ENCODE measurements at places on chromosomes 5 and 9.

- peak; percentile 8 for DNase-seq
These were observed 1.5 kb upstream of the RFX3 start for GRCh38 chr9:3526997-3527940.

DNA sequence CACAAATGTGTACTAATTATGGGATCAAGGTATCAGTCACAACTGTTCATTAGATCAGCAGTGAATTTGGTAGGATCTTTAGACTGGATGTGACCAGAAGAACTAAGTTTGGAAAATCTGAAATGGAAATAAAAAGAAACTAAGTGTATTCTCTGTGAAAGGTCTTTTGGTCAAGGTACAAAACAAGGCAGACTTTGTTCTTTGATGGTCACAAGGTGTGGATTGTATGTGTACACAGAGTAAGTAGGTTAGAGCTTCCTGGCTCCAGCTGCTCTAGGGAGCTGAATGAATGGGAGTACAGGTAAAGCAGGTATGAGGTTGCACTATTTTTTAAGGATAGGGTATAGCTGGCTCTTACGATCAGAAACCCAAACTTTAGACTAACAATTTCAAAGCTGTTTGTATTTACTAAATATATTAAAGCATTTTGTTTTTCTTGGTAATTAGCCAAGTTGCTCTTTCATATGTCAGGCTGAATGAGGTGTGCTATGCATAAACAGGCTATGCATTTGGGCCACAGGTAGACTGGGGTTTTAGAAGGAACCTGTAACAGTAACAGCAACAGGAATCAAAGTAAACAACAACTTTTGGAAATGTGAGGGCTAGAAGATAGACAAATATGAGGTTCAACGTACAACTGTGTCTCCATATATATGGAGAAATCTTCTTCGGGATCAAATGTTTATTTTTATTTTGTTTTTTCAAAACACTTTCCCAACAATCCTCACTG, 32.5 kb downstream of the FAM169A start:
- no peak for DNase-seq

DNA sequence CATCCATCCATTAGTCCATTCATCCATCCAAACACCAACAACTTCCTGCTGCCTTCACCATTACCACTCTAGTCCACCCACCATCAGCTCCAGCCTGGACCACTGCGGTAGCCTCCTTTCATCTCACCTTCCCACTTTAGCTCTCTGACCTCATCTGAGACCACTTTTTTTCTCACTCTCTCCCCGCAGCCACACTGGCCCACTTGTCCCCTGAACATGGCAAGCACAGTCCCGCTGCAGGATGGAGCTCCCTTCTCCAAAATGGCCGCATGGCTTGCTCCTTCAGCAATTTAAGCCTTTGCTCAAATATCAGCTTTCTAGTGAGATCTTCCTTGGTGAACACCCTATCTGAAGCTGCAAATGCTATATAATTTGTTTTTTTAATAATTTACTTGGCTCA, 11.1 kb downstream of the CSF1R start:
- DNase-seq = no peak

DNA sequence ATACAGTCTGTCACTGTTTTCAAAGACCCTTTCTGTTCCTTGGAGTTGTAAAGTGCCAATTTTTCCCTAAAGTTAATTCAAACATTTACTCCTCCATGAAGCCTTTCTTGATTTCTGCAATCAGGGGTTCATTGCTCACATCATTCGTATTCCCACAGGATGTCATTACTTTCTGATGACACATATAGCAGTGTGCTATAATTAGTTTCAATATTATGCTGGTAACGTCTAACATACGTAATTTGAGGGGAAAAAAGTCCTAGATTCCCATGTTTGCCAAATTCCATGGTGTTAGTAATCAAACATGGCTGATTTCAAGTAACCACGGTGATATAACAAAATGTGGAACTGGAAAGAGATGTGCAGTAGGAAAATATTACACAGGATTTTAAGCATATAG, 468.2 kb upstream of the MEF2C start:
- no peak for DNase-seq

- no peak for DNase-seq
These were observed 36.0 kb downstream of the ANP32B start for GRCh38 chr9:98019098-98019497.

GRCh38 chr9:31470051-31470450, 914.4 kb upstream of the ACO1 start:
- DNase-seq = no peak

GRCh38 chr9:38294220-38294960, 98.1 kb upstream of the ALDH1B1 start:
- no peak for DNase-seq

DNA sequence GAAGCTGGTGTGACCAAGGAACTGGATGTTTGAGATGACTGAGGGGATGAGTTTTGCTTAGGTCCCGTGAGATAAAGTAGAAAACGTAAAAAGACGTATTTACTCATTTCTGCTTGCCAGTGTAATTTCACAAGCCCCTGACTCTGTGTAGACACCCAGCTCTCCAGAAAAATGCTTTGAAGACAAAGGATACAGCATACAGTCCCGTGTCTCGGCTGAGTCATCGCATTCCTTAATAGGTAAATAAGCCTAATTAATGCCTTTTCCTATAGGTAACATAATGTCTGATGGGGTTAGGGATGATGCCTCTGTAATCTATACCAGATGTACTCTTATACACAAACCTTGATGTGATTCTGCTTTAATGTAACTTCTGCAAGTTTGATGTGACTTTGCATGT, 20.2 kb downstream of the S100Z start:
- no peak for DNase-seq

- no peak for DNase-seq
These were observed 113.6 kb upstream of the TBC1D2 start for GRCh38 chr9:98369066-98369425.

GRCh38 chr5:128927644-128928043, 37.6 kb upstream of the SLC27A6 start:
- no peak for DNase-seq

DNA sequence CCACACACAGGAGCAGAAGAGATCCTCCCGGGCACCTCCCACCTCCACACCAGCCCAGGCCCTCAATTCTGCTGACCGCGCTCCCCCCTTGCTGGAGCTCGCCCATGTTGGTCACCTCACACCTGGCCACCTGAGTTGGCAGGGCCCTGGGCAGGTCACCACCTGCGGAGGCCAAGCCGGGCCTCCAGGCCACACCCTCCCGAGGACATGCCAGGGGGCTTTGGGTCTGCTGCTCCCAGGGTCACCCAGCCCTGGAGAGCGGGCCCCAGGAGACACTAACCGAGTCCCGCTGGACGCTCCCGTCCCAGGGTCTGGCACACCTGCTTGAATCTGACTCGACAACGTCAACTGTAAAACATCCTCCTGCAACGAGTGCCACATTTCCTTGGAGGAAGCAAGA, 2.1 kb downstream of the SOHLH1 start:
- DNase-seq = no peak

- no peak for DNase-seq
These were observed 6.8 kb upstream of the TCERG1 start for GRCh38 chr5:146440353-146440752.

DNA sequence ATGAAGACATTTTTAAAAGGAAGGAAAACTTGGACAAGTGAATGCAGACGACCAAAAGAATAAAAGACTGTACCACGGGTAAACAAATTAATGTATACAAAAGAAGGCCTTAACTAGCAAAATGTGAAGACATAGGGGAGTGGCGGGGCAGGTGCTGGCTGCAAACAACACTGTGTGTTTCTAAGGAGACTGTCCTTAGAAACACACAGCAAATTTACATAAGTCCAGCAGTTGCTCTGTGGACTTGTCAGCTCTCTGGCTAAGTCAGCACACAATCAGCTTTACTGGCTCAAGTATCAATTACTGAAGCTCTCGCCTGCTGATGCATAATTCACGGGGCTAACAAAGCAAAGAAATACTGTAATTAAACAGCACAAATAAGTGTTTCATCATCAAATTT, 24.8 kb downstream of the PTBP3 start:
- DNase-seq = no peak

- no peak for DNase-seq
These were observed 4.7 kb upstream of the VAV2 start for GRCh38 chr9:133996531-133997520.

DNA sequence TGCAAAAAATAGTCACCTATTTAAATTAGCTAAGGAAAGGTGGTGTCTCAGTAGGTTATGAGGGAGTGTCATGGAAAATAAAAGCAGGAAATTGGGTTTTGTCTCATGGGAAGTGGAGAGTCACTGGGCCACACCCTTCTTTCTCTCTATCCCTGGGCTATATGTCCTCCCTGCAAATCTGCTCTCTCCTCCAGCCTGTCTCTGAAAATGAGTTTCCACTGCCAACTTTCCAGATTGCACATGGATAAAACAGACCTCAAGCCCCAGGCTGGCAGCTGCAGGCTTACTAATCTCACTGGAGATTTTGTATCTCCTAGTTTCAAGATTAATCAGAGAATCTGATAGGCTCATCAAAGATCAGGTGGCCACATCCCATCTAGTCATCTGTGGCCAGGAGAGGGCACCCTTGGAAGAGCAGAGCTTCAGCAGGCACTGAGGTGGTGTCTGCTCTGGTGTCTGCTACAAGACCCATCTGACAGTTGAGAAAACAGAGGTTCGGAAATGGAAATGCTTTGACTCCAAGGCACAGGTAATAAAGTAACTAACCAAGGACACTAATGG, 178.9 kb downstream of the MSX2 start:
- no peak for DNase-seq

- no peak for DNase-seq
These were observed 17.6 kb downstream of the FAM169A start for GRCh38 chr5:74848553-74849025.

DNA sequence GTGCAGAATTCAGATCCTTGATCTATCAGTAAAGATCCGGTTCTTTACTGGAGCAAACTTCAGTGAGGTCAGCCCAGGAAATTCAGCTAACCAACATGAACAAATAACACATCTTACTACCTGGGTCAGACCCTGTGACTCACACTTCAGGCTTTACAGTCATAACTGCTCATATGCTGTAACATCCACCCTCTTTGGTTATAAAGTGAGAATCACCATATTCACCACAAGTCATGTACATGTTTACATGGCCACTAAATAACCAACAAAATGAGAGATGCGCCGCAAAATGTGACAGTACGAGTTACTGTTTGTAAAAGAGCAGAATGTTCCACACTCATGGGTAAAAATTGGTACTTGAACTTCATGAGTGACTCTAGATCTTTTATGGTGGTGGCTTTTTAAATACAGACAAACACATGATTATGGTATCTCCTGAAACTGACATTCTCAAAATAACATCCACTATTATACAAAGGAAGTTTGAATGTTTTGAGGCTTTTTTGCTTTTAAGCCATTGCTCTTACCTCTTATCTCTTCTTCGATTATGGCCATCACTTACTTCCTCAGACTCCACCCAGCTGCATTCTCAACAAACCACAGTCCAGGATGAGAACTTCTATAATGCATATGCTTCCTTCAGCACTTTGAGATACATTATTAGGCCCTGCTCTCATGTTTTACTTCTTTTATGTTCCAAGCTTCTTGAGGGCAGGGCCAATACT, 516.6 kb downstream of the RAB3C start:
- peak; percentile 5 for DNase-seq

GRCh38 chr5:127088251-127088650, 14.9 kb upstream of the C5orf63 start:
- no peak for DNase-seq

DNA sequence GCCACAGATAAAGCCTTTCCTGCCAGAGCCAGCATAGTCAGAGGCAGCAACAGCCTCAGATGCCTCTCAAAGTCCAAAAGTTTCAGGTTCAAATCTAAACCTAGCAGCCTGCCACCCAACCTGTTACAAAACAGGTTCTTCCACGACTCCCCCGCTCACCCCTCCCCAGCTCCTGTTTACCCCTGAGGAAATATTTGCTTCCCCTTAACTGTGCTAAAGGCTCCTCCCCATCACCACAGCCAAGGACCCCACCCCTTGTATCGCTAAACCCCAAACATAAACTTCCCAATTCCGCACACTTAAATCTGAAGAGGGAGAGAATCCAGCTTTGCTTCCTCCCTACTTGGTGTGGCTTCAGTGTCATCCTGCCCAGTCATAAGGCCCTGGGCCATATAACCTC, 15.4 kb upstream of the VDAC1 start:
- no peak for DNase-seq

GRCh38 chr9:32251539-32251938, 132.9 kb upstream of the ACO1 start:
- no peak for DNase-seq

DNA sequence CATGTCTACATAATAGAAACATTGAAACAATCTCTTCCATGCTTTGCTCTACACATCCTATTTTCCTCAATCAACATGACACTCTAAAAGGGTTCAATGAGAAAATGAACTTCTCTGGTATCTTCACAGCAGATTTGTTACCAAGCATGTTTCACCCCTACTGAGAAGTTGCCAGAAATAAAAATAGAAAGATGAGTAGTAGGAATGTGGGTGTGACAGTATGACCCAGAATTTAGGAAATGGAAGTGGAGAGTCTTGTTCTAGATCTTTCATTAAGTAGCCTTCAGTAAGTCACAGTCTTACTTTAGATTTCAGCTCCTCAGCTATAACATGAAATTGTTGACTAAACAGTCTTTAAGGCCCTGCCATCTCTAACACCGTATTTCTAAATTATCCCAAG, 581.8 kb downstream of the EFNA5 start:
- no peak for DNase-seq

DNA sequence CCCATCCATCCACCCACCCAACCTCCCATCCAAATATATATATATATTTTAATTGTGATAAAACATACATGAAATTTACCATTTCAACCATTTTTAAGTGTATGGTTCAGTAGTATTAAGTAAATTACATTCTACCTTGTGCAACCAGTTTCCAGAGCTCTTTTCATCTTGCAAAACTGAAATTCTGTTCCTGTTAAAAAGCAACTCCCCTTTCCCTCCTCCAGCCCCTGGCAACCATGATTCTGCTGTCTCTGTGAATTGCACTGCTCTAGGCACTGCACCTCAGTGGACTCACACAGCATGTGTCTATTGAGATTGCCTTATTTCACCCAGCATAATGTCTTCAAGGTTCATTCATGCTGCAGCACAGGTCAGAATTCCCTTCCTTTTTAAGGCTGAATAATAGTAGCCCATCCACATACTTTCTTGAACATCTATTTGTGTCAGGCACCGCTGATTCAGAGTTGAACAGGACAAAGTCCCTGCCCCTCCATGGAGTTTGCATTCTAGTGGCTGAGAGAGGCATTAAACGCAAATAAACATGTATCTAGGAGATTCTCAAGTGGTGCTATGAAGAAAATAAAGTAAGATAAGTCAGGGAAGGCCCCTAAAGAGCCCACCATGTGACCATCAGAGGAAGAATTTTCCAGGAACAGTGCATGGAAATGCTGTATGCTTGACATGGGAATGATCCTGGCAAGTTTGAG, 24.0 kb downstream of the CSF1R start:
- no peak for DNase-seq

DNA sequence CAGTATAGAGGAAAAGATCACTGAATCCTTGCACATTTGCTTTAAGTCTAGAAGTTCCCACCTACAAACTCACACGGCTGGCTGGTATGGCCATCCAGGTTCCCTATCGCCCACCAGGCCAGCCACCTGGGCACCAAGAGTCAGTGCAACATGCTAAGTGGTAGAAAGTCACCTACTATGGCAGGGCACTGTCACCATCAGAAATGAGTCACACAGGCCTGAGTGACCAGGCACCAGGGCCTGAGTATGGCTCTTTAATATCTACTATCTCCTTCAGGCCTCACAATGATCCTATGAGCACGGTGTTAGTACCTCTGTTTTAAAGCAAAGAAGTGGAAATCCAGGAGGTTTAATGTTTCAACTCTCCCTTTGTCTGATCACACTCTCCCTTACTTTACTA, 156.2 kb downstream of the CDK5RAP2 start:
- no peak for DNase-seq
